T-helper 2 cell (primary cell): ENCODE measurements at places on chromosomes 1 and 21.
A peak's percentile ranks its signal among the peaks of the same experiment; 100 is the strongest.

DNA sequence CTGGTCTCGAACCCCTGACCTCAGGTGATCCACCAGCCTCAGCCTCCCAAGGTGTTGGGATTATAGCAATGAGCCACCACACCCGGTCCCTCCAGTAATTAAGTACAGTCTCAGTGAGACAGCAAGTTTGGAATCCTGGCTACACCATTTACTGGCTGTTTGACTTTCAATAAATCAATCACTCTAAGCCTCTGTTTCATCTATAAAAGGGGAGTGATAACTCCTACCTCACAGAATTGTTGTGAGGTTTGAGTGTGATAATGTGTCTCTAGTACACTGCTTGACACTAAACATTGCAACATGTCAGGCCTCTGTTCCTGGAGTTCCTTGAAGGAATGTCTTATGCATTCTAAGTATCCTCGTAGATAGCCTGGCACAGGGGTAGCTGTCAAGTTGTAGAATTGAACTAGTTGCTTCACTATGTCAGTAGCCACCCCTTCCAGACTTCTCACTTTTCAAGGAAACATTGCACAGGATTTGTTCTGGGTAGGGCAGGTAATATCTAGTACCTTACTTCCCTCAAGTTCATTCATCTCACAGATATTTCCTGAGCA is 12.4 kb downstream of the ENTREP3 start:
- DNase-seq, result no peak

GRCh38 chr1:234720709-234721441 is 110.9 kb upstream of the IRF2BP2 start:
- no peak for DNase-seq

DNA sequence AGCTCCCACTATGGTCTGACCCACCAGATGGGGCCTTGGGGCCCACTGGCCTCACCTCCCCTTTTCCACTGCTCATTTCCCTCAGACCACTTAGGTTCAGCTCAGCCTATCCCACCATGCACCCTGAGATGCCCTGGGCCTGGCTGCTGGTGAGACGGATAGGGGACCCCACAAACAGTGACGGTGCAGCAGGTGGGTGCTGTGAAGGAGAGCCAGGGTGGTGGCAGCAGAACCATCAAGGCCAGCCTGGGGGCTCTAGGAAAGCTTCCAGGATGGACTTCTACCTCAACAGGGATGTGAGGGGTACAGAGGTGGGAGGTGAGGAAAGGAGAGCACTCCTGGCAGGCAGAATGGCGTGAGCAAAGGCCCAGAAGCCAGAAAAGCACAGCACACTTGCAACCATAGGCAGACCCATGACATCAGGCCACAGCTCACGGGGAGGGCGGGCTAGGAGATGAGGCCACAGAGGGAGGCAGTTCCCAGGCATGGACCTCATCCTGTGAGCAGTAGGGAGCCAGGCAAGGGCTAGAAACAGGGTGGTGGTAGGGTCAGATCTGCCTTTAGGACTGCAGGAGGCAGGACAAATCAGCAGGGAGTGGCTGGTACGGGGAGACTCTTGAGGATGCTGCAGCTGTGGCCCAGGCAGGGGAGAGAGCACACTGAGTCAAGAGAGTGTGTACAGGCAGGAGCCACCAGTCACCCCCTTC is 23.1 kb downstream of the CYB5RL start:
- no peak for DNase-seq

GRCh38 chr1:192904438-192904895 is 95.6 kb downstream of the RGS2 start:
- DNase-seq, result peak; percentile 24

DNA sequence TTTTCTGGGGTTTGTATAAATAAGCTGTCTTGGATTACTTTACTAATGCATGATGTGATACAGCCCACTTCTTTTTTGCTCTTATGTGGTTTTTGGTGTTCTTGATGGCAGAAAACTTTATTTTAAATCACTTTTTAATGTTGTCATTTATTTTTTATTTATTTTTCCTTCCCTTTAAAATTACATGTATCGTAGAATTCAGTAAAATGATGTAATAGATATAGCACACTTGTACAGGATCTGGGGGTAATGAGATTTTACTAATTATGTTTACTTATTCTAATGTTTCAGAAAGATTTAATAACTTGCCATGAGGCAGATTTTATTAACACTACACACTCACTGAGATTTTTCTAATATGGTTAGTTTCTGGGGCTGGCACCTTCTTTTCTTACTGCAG is 701 bp upstream of the B3GALT2 start:
- DNase-seq, result no peak

- DNase-seq, result no peak
Observed at GRCh38 chr1:145949219-145949618, 8.6 kb downstream of the LIX1L start.

- no peak for DNase-seq
Observed at GRCh38 chr1:41513383-41513735, 28.9 kb upstream of the EDN2 start.

DNA sequence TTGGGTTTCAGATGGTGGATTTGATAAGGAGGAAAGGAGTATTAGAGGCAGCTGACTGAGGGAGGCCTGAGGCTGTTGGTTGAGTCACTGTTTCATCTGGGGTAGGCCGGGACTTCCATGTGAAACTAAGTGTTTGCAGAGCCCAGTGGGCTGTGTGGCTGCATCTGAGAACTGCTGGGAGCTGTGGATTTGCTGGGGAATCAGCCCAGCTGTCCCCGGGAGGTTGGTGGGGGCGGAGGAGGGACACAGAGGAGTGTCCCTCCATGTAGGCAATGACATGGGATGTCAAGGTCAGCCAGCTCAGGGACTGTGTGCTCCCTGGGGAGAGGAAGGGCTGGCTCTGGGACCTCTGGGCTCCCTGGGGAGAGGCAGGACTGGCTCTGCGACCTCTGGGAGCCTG is 36.4 kb downstream of the SLC2A7 start:
- peak; percentile 83 for DNase-seq

DNA sequence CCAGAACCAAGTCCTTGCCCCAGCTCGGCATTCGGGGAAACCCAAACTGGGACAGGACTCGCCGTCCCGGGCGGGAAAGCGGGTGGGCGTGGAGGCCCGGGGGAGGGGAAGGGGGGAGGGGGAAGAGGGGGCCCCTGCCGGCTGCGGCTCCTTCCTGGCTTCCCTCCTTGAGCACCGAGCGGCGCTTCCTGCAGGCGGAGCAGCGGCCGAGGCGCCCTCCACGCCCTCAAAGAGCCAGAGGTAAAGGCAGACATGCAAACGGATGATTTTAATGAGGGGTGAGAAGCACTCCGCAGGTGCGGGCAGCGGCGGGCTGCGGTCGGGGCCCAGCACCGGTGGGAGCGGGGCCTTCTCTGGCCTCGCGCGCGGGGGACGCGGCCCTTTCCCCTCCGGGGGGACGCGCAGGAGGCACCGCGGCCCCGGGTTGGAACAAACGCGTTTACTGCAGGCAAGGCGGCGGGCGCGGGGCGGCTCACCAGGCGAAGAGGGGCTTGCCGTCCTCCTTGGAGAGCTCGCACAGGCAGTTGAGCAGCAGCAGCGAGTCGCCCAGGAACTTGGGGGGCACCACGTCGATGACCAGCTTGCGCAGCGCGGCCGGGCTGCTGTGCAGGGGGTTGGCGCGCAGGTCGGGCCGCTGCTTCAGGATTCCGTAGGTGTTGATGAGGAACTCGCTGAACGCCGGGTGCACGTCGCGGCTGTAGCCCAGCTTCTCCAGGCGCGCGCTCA is 5.7 kb upstream of the FTCD start:
- no peak for DNase-seq

- no peak for DNase-seq
Observed at GRCh38 chr1:234309598-234310459, 63.4 kb upstream of the COA6 start.

DNA sequence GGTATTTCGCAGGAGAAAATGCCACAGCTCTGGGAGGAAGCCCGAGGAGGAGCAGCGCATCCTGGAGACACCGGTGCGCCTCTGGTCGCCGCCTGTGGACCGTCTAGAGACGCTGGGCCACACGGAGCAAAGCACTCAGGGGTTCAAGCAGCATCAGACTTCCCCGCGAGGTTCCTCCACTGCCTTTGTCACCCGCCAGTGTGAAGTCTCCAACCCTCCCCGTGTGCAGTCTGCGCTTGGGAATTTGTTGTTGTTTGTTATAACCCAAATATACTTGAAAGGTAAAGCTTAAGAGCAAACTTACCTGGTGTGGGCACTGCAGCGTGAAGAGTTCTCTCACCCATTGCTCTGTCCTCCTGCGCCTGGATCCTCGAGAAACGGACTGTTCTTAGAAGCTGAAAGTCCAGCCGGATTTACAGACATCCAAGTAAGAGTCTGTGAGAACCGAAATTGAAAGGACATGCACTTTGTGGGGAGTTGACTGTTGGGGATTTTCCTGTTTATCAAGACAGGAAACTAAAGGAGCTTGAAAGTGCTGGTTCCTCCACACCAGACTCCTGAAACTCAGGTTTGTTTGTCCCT is at the start of gene GBP4:
TSS of gene GBP4 (minus strand) at position 452 of the 582 bp plus-strand sequence. CDS start at position 344, 108 bp downstream.
- DNase-seq, result peak; percentile 58

DNA sequence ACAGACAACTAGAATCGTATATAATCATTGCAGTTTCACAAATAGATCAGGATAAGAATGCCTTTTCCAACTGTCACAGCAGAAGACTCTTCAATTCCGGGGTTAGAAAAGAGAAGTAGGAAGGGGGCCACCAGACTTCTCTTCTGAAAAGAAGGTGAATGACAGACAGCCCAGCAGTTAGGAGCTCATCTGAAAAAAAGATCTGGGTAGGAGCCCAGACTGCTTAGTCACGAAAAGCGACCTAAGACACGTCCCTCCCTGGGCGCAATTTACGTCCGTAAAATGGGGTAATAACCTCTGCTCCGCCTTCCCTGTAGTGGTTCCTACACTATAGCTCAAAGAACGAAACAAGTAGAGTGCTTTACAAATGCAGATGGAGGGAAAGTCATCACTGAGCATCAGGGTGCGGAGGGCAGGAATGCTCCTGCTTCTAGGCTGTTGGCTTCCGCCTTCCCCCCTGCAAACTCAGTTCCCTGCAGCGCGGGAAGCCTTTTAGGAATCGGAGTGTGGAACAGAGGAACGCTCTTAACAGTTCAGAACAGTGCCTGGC is 582 bp downstream of the ORC1 start:
- peak; percentile 26 for DNase-seq

DNA sequence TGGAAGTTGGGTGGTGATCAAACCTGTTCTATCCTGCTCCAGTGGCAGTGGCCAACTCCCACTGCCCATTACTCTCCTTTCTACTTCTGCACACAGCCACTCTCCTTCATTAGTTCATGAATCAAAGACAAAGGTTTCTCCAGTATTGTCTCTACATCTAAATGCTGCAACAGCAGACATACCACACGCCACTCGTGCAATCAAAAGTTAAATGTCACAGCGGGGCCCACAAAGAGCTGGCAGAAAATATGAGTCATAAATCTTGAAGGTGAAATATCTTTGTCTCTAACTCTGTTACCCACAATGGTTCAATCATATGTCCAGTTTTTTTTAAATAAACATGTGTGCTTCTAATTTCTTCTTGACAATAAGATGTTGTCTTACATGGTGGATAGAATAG is 13.3 kb downstream of the APCS start:
- DNase-seq, result no peak

- DNase-seq, result no peak
Observed at GRCh38 chr1:194117582-194117981, 931.2 kb upstream of the B3GALT2 start.

DNA sequence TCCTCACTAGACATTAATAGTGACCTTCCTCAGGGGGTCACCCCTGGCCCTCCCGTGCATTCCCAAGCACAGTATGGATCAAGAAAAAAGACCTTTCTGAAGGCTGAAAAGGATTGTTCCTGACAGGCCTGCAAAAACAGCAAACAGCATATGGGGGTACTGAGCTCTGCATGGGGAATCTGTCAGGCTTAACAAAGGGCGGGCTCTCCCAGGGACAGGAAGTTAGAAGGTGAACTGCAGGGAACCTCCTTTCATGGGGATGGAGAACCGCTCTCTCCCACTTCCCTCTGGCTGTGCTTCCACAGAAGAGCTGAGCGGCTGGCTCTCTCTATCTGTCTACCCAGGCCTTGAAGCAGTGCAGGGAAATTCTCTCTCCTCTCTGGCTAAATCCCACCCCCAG is 91.7 kb downstream of the DTL start:
- no peak for DNase-seq

DNA sequence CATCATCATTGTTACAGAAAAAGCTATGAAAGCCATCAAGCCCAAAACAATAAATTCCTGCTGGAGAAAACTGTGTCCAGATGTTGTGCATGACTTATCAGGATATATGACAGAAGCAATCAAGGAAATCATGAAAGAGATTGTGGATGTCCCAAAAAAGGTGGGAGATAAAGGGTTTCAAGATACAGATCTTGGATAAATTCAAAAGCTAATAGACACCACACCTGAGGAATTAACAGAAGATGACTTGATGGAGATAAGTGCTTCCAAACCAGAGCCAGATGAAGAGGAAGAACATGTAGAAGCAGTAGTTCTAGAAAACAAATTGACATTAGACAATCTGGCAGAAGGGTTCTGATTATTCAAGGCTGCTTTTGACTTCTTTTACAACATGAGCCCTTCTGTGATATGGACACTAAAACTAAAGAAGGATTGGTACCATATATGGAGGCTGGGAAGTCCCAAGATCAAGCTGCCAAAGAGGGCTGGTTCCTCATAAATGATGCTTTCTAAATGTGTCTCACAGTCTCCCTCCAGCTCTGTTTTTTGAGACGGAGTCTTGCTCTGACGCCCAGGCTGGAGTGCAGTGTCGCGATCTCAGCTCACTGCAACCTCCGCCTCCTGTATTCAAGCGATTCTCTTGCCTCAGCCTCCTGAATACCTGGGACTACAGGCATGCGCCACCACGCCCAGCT is 32.1 kb upstream of the LRIG2 start:
- no peak for DNase-seq

DNA sequence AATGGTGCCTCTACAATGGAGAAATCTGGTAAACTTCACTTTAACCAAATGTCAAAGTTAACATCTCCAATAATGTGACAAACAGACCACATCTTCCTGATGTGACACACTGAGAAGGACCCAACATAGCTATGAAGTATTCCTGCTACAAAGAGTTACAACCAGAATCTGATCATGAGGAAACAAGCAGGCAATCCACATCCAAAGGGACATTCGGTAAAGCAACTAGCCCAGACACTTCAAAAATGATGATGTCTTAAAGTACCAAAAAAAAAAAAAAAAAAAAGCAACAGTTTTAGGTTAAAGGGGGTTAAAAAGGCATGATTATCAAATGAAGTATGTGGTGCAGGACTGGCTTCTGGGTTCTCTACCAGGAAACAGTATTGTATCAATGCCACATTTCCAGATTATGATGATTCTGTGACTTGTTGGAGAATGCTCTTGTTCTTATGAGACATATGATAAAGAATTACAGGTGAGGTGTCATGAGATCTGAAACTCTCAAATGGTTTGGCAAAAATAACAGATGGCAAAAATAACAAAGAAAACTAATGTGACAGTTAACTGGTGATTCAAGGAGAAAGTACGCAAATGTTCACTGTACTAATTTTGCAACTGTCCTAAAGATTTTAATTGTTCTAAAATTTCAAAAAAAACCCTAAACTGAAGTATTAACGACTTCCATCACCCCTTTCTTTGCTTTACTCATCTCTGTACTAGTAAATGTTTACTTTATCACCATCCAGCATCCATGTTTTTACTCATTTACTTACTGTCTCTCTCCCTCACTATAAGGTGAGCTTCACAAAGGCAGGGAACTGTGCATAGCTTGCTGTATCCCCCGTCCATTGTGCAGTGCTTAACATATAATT is 2.8 kb downstream of the CD58 start:
- no peak for DNase-seq
